ENCODE measurements at places on chromosomes 5 and 9. TPM values are rescaled to one million over a fixed set of nuclear protein-coding genes. Genes with fewer than 3 reads are reported as not detected.
A peak's percentile ranks its signal among the peaks of the same experiment; 100 is the strongest.

- DNase-seq, result no peak
Measured at GRCh38 chr5:180366326-180366725, 13.2 kb upstream of the GFPT2 start.

ADAMTS6 gene
- polyA plus RNA-seq, result 2.3 TPM

HRH2 gene
- 2.1 TPM for polyA plus RNA-seq

- no peak for DNase-seq
Measured at GRCh38 chr5:60223342-60223741, 329.8 kb upstream of the PDE4D start.

SPATA31A6 gene
- not detected for polyA plus RNA-seq

- no peak for DNase-seq
Measured at GRCh38 chr5:96408841-96409538, 24.1 kb downstream of the PCSK1 start.

- no peak for DNase-seq
Measured at GRCh38 chr5:142479854-142480519, 155.2 kb upstream of the SPRY4 start.

SKP2 gene
- 52.7 TPM for polyA plus RNA-seq

THBS4 gene
- 3.3 TPM for polyA plus RNA-seq

DNA sequence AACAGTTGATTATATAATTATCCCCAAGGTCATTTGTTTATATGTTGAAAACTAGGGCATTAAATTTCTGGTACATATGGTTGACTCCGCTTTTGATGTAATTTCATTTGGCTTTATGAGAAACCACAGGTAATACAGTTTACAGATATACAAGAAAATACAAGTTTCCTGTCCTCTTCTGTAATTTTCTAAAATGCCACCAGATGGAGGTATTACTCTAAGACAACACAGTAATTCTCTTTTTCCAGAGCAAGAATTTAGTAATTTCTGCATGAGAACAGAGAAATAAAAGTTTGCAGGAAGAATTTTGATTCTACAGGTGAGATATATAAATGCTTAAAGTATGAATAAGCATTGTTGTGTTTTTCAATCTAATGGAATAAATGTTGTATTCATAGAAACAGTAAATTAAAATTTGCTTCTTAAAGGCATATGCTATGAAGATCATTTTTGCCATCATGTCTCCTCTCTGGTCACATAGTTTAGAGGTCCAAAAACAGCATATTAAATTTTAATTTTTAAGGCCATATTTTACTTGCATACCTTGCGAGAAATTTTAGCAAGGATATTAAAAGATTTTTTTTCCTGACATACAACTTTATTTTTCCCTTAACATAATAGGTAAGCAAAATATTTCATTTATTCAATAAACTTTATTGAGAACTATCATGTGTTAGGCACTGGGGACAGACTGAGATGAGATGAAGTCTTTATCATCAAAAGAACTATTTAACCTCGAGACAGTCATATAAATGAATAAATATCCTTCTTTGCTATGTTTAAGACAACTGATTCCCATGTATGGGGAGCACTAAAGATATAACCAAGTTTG is 22.7 kb downstream of the CHD1 start:
- DNase-seq, result peak; percentile 24

DNAJC21 gene
- polyA plus RNA-seq, result 44.5 TPM

GLRA1 gene
- polyA plus RNA-seq, result 0.03 TPM

VCAN gene
- 82.7 TPM for polyA plus RNA-seq

- no peak for DNase-seq
Measured at GRCh38 chr5:141934099-141934844, 10.6 kb downstream of the DELE1 start.

GRCh38 chr9:109599131-109599530 is 101.0 kb upstream of the PTPN3 start:
- no peak for DNase-seq

DNA sequence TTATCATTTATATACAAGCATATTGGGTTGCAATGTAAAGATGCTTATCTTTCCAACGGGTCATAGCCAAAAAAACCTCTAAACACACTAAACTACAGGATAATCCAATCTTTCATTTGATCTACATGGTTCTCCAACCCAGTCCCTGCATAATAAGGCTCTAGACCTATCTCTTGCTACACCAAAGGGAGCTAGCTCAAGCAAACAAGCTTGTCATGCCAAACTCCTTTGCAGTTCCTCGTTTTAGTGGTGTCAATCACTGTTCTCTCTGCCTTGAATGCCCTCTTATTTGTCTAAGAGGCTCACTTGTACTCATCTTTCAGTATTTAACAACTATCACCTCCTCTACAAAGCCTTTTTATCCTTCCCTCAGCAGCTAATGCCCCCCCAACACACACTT is 5.6 kb downstream of the HOMER1 start:
- DNase-seq, result no peak

COL23A1 gene
- polyA plus RNA-seq, result 8.9 TPM

GRCh38 chr9:95502248-95502647 is 14.5 kb downstream of the PTCH1 start:
- no peak for DNase-seq

GRIN1 gene
- 2.6 TPM for polyA plus RNA-seq

- no peak for DNase-seq
Measured at GRCh38 chr9:124292696-124293593, 35.2 kb downstream of the NEK6 start.

DNA sequence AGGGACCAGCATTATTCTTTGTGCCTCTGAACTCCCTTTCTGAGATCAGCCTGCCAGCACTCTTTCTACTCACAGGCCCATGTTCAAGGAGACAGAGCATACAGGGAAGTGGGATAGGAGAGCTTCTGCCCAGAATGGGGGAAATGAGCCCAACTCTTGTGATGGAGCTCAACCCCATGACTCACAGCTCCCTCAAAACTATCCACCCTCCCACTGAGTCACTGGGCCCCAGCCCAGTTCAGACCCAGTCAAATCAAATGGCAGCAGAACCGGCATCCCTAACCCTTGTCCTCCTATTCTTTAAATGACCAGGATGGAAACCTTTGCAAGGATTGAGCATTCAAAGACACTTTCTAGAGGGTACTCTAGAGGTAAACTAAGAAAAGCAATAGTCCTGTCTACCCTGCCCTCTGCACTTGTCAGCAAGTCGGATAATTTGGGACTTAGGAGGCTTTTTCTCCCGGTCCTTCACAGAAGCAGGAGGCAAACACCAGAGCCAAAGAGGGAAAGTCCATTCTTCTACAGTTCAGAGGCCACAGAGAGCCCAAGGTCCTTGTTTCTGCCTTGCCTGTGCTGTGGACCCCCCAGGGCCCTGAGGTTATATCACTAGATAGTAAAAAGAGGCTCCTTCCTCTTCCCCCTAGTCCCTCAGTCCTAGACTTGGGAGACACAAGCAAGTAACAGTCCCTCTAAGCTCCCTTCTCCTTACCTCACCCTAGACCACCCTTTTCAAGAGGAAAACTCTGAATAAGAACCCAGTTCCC is 3.2 kb downstream of the ATOSB start:
- DNase-seq, result no peak

DNA sequence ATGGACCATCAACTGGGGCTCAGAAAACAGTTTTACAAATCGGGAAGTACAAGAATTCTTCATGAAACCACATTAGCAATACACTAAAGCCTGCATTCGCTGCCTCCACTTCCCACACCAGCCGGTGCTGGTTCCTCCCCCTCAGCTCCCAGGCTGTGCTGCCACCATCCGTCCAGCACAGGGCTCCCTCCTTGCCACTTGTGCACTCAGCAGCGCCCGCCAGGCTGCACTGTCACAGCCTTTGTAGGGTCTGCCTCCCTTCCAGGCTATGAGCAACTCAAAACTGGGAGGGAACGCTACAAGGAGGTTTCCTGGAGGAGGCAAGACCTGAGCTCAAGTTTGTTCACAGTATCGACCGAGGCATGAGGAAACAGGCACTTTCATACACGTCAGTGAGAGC is 7.7 kb downstream of the MAPK9 start:
- DNase-seq, result no peak

GRCh38 chr9:128405780-128406171 is 14.9 kb upstream of the CERCAM start:
- no peak for DNase-seq

GRCh38 chr5:159456722-159457465 is 126.6 kb upstream of the IL12B start:
- no peak for DNase-seq

- DNase-seq, result no peak
Measured at GRCh38 chr5:178547753-178548415, 42.3 kb downstream of the COL23A1 start.

DNA sequence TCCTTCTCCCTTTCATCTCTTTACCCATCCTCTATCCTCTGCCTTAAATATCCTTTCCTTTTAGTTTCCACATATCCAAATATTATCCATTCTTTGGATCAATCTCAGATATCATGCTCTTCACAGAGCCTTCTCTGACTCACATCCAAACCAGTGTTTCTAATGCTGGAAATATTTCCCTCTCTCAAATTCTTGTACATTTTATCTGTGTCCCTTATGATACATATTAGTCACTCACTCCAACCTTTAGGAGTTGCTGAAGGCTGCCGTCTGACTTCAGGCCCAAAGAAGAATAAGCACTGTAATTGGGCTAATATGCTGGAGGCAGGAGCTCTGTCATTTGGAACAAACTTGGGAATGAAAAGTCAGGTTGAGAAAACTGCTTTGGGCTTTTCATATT is 156.4 kb upstream of the RUSC2 start:
- no peak for DNase-seq

PCDHGC4 gene
- 1.7 TPM for polyA plus RNA-seq

OR13C4 gene
- not detected for polyA plus RNA-seq

DNA sequence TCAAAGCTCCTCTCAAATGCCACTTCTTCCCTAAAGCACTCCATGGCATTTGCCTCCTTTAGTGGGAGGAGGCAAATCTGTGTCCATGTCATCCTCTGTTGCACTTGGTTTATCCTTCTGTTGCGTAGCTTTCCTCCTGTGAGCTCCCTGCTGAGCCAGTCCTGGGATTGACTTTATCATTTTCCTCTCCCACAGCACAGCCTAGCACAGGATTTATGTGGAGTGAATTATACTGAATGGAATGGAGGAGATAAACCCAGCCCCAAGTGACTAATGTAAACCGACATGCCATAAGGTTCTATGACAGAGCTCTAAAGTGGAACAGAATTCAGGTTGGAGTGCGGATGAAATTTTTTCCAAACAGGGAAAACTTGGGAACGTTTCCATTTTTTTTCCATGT is 26.4 kb upstream of the TOMM5 start:
- DNase-seq, result no peak

IL9 gene
- not detected for polyA plus RNA-seq
